ENCODE measurements at places on chromosomes 7 and 10.

DNA sequence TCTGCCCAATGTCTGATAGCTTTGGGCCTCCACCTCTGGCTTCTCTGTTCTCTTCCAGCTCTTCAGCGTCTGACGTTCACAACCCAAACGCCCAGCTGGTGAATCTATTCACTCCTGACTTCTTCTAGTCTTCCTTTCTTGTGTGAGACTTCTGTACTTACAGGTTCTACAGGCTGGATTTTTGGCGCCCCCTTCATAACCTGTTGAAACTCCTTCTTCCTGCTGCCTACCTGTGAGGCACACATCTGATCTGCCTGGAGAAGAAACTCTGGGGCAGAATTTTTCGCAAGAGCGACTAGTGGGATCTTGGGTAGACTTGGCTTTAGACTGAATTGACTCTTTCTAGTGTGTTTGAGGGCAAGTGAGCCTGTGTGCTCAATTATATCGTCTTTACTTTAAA lies 249.3 kb downstream of the REEP3 start:
- no peak for DNase-seq

DNA sequence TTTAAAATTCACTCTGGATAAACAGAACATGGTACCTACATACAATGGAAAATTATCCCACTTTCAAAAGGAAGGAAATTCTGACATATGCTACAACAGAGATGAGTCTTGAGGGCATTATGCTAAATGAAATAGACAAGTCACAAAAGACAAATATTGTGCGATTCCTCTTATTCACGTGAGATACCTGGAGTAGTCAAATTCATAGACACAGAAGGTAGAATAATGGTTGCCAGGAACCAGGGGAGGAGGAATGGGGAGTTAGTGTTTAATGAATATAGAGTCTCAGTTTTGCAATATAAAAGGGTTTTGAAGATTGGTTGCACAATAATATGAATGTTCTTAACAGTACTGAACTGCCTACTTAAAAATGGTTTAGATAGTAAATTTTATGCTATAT lies 69.8 kb upstream of the WAC start:
- no peak for DNase-seq

- DNase-seq, result no peak
Measured at GRCh38 chr10:78820007-78820362, 248.8 kb upstream of the ZMIZ1 start.

- DNase-seq, result no peak
Measured at GRCh38 chr7:116339564-116339963, 129.2 kb downstream of the TES start.

- DNase-seq, result no peak
Measured at GRCh38 chr10:34813626-34814222, 1.4 kb downstream of the PARD3 start.
